ENCODE measurements at places on chromosomes 16 and 17.

DNA sequence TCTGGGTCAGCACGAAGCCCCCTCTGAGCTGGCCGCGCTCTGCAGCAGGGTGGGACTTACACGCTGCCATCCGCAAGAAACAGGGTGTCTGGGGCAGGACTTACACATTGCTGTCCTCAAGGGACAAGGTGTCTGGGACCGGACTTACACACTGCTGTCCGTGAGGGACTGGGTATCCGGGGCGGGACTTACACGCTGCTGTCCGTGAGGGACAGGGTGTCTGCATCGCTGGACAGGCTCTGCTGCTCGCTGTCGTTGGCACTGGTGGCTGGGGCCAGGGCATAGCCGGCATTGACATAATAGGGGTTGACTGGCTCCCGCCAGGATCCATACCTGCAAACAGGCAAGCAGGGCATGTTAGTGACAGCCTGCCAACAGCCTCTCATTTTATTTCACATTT, 31.4 kb downstream of the PDIA2 start:
- no peak for DNase-seq

DNA sequence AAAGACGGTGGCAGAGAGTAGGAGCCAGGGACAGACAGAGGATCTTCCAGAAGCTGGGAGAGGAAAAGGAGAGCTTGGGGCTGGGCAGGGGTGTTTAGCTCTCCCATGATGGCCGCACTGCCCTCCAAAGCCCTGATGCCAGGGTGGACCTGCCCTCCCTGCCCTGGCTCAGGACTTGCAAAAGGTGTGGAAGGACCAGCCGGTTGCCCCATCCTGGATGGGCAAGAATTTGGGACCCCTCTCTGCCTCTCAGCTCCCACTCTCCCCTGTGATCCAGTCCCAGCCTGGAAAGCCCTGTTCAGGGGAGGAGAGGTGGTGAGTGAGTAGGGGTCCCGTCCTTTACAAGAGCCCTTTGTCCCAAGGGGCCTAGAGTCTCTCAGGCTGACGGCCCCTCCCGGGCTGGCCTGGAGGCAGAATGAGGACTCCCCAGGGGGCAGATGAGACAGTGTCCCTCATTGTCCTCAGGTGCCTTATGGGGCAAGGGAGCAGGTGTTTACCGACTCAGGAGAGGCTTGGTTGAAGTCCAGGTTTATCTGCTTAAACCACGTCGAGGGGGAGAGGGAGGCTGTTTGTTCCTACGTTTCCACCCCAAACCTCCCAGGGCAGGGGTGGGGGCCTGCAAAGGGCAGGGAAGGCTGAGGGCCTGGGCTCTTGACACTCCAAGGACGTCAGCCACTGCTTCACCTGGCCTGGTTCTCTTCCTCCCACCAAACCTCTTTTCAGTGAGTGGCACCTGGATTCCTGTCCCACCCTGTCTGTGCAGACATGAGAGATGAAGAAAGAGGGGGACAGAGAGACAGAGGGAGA, 19.3 kb upstream of the ITGA3 start:
- DNase-seq, result peak; percentile 80

DNA sequence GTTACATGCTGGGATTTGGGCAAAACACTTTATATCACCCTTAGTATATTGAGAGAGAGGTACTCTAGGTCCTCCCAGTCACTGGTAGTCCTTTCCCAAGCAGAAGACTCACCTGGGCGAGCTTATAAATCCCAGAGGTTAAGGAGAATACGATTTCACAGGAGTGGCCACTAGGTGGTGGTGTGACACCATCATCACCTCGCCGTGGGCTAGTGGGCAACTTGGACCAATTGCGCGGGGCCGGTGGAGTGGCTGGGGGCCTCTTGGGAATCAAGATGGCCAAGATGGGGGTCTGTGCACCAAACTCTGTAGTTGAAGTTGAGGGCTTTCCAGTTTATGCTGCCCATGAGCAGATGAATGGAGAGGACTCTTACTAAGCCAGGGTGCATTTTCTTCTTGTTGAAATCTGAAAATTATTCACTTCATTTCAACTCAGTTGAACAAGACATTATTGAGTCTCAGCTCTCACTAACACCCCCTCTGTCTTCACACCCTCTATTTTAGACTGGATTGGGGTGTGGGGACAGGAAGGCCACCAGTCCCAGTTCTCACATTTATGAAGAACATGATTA, 38.2 kb upstream of the PIRT start:
- DNase-seq, result peak; percentile 31

GRCh38 chr16:58011652-58012051, 10.4 kb downstream of the USB1 start:
- DNase-seq, result no peak

DNA sequence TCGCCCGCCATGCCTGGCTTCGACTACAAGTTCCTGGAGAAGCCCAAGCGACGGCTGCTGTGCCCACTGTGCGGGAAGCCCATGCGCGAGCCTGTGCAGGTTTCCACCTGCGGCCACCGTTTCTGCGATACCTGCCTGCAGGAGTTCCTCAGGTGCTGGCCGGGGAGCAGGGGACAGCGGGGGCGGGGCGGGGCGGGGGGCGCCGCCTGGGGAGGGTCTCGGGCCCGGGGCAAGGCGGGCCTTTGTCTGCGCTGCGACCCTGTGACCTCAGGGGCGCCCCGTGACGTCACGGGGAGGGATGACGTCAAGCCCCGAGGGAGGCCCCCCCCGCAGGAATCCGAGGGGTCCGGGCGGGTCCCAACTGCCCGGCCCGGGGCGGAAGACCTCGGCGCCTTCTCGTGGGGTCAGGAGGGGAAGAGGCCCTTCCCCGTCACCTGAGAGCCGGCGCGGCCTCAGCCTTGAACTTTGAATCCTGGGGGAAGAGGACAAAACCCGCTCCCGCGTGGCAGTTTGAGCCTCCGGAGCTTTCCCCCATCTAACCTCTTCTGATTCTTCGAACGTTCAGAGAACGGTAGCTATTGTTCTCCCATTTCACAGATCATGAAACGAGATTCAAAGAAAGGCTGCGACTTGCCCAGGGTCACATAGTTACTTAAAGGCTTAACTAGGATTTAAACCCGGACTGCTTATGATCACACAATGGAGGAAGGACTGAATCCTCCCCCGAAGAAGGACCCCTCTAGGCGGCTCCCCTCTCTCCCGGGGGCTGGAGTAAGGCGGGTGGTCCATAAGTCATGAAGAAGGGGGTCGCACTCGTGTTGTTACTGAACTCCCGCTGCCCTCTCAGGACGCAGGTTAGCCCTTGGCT, 527 bp downstream of the TRAF4 start:
- DNase-seq, result peak; percentile 75

GRCh38 chr17:37650419-37651003, 7.3 kb upstream of the DDX52 start:
- DNase-seq, result peak; percentile 53

DNA sequence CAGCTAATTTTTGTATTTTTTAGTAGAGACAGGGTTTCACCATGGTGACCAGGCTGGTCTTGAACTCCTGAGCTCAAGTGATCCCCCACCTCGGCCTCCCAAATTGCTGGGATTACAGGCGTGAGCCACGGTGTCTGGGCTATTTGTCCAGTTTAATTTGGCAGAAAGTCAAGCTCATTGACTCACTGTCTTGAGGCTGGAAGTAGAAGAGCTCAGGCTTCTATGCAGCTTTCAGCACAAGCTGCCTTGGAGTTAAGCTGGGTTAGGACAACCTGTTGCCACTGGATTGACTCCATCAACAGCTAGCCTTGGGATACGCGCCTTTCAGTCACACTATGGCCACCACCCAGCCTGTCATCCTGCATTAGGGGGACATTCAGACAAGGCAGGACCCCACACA, 76.2 kb upstream of the DNAH17 start:
- DNase-seq, result no peak

DNA sequence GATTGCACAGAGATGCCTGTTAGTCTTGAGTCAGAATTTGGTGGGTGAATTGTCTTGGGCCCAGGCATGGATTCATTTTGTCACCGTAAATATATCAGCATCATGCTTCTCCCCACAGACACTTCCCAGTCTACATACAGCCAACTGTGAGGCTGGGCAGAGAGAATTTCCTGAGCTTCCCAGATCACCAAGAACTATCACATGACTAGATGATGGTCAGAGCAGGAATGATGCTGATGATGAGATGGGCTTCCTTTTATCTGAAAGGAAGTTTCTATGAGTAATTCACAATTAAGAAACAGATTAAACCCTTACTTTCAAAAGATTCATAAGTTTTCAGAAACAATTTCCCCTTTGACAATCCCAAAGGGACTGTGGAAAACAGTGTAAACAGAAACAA, 323 bp upstream of the KRTAP9-9 start:
- no peak for DNase-seq

DNA sequence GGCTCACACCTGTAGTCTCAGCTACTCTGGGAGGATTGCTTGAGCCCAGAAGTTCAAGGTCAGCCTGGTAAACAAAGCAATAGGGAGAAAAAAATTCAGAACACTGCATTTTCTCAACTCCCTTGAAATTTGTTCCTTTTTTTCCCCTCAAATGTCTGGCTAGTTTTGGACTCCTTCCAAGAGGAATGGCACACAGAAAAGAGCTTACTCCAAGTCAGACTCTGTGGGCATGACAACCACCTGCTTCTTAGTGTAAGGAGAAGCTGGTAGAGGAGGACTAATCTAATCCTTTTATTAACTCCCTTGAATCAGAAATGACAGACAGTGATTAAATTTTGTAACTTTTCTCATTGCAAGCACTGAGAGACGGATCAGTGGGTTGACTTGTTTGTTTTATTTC, 27.9 kb upstream of the HYDIN start:
- peak; percentile 56 for DNase-seq

DNA sequence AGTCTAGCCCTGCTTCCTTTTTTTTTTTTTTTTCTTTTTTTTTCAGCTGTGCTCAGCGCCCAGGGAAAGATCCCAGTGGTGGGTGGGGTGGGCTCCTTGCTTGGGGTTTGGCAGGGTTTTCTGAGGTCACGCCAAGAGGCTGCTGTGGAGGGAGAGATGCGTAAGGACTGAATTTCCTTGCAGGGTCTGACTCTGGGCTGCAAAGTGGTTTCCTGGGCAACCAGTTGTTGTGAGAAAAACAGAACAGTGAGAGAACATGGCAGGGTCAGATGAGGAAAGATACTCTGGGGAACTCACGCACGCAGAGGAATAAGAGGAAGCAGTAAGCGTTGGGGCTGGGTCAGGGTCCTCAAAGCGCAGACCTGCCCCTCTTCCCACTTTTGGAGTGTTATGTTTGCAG, 119.5 kb downstream of the IRF8 start:
- DNase-seq, result no peak

- DNase-seq, result no peak
These were observed 48.4 kb upstream of the DOC2B start for GRCh38 chr17:229709-230394.

DNA sequence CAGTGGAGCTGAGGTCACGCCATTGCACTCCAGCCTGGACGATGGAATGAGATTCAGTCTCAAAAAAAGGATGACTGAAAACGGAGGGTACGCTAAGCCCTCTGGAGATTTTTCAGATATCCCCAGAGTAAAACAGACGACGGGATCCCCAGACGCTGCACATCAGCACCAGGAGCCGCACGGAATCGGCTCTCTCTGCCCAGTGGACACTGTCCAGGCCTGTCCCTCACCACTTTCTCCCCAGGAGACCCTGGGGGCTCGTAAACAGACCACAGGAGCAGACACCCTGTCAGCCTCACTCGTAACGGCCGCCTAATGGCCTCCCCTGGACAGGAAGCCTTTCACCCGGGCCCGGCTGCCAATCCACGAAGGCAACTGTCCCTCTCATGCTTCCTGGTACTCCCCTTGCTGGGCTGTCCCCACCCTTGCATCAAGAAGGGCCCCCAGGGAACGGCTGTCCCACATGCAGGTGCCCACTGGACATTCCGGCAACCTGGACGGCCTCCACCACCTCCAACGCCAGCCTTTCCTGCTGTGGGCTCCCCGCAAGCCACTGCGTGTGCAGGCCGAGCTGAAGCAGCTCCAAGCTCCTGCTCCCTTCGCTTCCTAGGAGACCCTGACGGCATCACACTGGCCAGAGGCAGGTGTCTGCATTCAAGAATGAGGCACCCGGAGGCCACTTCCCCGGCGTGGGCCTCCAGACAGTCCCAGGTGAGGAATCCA, 74.3 kb downstream of the TIMM22 start:
- DNase-seq, result no peak

DNA sequence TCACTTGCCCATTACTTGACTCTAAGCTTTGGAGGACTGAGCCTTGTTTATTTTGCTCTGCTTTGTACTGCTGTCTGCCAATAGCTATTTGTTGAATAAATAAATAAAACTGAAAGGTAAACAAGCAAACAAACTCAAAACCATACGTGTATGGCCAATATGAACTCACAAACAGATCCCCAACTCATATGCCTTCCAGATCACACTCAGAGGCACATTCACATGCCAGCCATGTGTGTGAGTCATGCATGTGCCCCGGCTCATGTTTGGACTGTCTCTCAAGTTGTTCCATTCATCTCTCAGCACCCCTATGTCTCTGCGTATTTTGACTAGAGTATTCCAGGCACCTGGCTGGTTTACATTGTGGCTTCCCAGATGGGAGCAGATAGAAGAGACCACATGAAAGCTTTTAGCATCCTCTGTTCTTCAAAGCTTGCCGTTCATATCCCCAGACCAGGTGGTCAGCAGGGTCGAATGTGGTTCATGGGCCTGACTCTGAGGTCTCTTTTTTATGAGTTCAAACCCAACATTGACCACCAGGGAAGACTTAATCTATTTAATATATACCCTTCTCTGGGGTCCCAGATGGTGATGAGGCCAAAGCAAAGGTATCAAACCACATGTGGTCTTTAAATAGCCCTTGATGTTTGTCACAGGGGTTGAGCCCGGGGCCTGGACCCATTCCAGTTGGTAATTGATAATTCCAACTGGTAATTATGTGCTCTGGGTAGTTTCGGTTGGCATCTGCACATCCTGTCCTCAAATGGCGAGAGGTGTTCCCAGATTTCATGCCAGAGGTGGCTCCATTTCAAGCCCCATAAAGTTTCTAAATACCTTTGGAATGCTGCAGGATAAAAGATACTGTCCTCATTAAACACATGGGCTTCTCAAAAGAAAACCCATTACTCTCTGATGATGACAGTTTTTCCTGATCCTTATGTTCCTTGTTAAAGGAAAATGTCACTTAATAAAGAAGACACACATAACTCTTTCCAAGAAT, 287.3 kb upstream of the MAF start:
- DNase-seq, result peak; percentile 7

DNA sequence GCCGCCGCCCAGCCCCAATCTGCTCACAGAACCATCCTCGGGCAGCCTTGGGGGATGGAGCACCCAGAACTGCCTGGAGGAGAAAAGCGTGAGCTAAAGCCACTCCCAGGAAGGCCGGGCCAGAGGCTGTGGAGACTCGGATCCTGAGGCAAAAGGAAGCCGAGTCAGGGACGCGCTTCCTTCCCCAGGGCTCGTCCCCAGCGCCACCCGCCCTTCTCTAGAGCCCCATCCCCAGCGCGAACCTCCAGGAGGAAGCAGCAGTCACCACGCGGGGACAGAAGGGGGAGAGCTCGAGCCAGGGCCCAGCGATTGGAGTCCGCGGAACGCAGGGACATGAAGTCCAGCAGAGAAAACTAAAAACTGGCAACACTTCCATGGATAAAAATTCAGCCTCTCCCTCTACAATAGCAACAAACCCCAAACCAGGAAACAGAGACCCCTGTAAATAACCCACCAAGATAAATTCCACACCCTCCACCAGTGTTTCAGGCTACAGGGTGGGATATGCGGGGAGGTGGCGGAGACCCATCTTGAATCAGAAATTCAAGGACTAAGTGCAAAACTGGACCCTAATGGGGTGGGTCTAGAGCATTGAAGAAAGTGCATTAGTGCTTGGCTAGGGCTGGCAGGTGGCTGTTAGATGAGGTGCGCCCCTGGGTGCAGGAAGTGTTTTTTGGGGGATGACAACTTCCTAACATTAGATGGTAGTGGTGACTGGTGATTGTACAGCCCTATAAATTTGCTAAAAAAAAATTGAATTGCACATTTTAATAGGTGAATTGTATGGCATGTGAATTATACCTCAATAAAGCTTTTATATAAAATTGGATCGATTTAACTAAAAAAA, 116.1 kb upstream of the METRNL start:
- peak; percentile 75 for DNase-seq

All from NCI-H69 (cell line).